ENCODE measurements at places on chromosomes 13 and 19.

GRCh38 chr13:79571147-79571546 is 90.2 kb downstream of the NDFIP2 start:
- DNase-seq, result no peak

GRCh38 chr13:110419381-110419791 is 112.3 kb downstream of the COL4A2 start:
- no peak for DNase-seq

- no peak for DNase-seq
These were observed 8.4 kb downstream of the PEX11G start for GRCh38 chr19:7480222-7480969.

- DNase-seq, result no peak
These were observed 80.4 kb downstream of the MIPEP start for GRCh38 chr13:23808803-23809202.

- no peak for DNase-seq
These were observed 13.0 kb upstream of the JUND start for GRCh38 chr19:18294467-18294864.

GRCh38 chr19:29645911-29646310 is 19.4 kb upstream of the PLEKHF1 start:
- DNase-seq, result peak; percentile 23

DNA sequence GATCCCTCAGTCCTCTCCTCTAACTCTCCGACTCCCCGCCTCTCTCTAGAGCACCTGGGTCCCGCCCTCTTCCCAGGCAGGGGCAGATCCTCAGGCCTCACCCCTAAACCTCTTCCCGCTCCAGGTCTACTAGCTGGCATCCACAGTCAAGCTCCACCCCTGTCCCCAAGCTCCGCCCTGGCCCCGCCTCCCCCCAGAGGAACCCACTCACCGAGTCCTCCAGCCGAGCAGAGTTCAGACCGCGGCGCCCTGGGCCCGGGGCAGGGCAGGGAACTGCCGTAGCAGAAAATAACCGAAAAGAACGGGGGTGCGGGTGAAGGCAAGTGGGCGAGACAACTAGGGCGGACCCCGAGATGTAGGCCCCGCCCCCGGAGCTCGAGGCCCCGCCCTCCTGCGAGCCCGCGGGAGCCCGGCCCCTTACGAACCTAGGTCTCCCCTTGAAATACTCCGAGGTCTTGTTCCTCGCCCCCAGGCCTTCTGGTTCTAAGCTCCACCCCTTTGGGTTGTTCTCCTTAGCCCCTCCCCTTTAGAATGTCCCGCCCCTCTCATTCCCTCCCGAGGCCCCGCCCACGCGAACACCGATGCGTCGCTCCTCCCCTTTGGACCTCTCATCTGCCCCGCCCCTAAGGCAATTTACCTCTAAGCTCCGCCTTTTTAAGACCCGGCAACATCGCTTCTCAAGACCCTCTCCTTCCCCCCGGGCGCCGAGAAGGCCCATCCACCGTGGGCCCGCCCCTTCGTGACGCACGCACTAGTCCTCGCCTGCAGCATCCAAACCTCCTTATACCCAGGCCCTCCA is at the start of gene GGN:
Gene GGN, minus strand, starts transcription at position 485 of the 799 bp plus-strand sequence. CDS start 773 bp downstream, outside the sequence.
- peak; percentile 87 for DNase-seq

GRCh38 chr13:67299751-67300150 is 69.6 kb upstream of the PCDH9 start:
- no peak for DNase-seq

DNA sequence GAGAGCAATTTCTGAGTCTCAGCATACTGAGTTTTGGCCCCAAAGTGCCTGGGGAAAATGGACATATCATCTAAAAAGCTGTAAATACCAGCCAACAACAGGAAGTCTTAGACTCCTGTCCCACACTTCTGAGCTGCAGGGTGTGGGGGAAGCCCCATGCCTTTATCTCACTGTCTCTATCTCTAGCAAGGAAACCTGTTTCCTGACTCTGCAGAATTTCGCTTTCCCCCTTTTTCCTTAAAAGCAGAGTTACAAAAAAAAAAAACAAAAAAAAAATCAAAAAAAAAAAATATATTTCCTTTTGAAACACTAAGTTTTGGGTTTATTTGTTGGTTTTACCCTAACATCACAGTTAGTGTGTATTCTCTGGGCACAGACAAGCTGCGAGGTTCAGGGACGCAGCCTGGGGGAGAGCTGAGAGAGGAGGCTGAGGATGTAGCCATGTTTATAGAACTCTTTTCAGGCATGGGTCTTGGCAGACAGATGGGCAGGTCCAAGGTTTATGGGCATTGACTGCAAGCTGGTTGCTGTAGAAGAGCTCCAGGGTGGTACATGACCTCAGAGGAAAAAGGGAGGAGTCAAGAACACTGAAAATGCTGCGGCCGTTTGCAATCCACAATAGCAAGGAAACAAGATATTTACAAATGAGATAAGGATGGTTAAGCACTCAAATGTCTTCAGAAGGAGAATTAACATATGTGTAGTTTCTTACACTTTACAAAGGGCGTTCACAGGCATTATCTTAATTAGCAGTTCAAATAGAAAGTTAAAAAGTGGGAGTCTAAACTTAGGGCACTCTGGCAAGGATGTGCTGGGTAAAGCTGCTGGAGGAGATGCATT is 4.9 kb downstream of the MBNL2 start:
- no peak for DNase-seq

DNA sequence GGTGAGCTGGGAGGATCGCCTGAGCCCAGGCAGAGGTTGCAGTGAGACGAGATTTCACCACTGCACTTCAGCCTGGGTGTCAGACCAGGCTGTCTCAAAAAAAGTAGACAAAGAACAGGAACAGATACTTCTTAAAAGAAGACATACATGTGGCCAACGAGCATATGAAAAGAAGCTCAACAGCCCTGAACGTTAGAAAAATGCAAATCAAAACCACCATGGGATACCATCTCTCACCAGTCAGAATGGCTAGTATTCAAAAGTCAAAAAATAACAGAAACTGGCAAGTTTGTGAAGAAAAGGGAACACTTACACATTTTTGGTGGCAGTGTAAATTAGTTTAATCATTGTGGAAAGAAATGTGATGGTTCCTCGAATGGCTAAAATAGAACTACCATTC is 3.0 kb upstream of the LGALS14 start:
- no peak for DNase-seq

GRCh38 chr19:38699027-38699346 is 45.3 kb downstream of the CAPN12 start:
- no peak for DNase-seq
